ENCODE measurements at places on chromosomes 7 and 10.

DNA sequence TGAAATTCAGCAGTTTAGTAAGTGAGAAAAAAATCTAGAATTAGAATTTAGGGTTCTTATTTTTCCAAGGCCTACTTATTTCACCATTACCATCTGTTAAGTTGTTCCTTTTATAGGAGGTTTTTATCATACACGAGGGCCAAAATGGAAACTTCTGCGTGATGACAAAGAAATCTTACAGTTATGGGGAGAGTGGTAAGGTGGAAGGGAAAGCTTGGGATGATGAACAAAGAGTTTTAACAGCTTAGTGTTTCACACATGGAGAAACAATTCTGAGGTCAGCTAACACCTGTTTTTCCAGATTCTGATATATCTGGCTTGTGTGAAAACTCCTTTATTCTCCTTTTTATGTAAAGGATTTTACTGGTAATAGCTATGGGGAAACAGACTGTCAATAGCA, 49.8 kb upstream of the SEMA3C start:
- no peak for DNase-seq

DNA sequence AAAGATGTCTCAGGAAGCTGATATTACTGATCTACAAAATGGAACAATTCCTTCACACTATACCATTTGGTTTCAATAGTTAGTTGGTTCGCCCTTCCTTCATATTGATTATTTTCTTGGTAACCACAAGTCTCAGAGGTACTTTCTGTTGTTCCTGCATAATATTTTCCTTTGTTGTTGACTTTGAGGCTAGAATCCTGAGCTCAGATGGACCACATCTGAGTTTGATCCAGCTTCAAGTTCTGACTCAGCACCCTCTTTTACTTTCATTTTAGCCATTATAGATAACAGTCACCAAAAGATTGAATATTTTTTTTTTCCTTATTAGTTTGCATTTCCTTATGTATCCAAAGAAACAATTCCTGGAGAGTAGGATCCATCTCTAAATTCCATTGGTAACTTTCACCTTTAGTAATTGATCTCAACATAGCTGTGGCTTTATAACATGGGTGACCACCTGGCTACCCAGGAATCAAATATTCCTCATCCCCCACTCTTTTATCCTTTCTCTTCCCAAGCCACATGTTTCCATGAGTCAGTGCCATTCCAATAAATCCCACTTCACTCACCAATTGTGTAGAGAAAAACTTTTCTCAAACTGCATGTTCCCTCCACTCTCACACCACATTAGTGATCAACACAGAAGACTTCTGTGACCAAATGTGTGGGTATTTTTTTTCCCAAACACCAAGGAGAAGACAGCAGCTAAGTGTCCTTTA, 9.7 kb upstream of the ABCA13 start:
- DNase-seq, result no peak

DNA sequence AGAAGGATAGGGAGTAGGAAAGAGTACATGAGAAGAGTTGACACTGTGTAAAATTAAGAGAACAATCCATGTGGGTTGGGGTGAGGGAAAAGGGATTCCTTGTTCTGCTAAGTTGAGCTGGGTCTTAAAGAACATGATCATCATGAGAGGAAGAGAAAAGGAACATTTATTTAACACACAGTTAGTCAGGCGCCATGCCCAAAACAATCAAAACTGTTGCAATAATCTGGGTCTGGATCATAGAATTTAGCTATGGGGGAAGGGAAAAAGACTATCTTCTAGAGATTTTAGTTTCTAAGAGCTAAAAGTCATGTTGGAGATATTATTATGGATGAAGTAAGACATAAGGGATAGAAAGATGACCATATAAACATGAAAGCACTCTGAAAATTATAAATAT, 178.9 kb downstream of the SEM1 start:
- no peak for DNase-seq

GRCh38 chr7:134415700-134416099, 43.2 kb downstream of the AKR1B1 start:
- no peak for DNase-seq

DNA sequence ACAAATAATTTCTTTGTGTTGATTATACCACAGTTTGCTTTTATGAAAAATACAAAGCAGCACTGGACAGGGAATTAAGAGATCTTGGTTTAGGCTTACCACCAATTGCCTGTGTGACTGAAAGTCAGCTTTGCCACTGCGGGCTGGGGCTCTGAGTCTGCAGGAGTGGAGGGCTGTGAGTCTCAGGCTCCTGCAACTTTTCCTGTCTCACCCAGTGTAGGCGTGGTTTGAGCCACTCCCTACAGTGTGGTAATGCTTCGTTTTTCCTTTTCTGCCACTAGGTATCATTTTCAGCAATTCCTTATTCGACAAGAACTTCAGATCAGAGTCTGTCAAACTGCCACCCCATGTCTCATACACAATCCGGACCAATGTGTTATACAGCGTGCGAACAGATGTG, 180.6 kb downstream of the ABCA13 start:
- no peak for DNase-seq

DNA sequence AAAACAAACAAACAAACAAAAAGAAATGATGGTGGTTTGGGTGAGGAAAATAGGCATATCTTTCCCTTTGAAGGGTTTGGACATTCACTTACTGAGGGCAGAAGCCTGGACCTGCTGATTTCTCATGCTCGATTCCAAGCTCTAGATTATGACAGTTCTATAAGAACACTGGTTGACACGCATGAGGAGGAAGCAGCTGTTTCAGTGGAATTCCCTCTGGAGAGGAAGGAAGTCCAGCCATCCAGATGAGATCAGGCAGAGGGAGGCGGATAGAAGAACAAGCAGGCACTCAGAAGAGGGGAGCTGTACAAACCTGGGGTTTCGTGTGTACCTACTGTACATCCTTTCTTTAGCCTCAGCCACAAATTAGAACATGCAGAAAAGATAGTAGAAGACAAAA, 691.9 kb downstream of the INHBA start:
- no peak for DNase-seq

GRCh38 chr10:73886085-73886529, 11.8 kb upstream of the CAMK2G start:
- peak; percentile 86 for DNase-seq

GRCh38 chr7:105352018-105352612, 36.6 kb downstream of the SRPK2 start:
- DNase-seq, result peak; percentile 81

- DNase-seq, result no peak
Observed at GRCh38 chr7:26051021-26051420, 101.0 kb upstream of the NFE2L3 start.

DNA sequence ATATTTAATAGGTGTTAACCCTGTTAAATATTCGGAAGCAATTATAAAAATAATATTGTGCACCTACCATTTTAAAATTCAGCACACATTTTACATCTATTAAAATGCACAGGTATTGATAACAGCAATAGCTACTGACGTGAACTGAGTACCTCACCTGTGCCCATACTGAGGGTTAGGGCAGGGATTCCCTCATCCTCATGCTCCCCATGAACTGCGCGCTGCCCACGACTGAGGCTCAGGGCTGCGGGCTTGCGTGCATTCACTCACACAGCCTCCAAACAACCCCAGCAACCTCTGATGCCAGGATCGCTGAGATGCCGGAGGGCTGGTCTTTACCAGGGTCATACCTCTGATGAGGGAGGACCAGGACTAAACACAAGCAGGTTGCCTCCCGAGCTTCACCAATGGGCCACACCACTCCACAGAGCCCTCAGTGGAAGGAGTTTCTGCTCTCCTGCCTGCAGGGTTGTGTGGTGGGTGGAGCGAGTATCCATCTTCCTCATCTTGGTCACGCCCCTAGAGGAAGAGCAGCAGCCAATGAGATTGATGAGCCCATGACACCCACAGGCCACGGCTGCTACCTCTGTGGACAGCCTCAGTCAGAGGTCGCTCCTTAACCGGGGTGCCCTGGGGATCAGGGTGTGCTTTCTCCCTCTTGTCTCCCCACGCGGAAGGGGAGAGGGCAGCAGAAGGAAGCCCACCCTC, 478.3 kb downstream of the TNS3 start:
- DNase-seq, result no peak

DNA sequence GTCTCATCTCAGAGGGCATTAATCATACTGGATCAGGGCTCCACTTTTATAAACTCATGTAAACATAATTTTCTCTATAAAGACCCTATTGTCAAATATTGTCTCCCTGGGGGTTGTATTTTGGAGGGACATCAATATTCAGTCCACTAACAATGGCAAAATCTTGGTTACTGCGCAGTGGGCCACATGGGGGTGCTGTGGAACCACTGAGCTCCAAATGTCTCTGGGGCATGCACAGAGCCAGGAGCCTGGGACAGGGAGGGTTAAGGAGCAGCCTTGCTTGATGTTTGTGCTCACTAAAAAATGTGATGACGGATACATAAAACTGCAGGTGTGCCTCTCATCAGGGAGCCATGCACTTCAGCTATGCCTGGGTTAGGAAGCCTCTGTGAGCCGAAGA, 62.1 kb upstream of the PRSS58 start:
- DNase-seq, result peak; percentile 53

DNA sequence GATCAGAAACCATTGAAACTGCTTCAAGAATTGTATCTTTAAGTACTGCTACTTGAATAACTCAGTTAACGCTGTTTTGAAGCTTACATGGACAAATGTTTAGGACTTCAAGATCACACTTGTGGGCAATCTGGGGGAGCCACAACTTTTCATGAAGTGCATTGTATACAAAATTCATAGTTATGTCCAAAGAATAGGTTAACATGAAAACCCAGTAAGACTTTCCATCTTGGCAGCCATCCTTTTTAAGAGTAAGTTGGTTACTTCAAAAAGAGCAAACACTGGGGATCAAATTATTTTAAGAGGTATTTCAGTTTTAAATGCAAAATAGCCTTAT, 14.7 kb downstream of the HNRNPA2B1 start:
- no peak for DNase-seq

- DNase-seq, result no peak
Observed at GRCh38 chr10:110358869-110359629, 54.3 kb upstream of the SMNDC1 start.

DNA sequence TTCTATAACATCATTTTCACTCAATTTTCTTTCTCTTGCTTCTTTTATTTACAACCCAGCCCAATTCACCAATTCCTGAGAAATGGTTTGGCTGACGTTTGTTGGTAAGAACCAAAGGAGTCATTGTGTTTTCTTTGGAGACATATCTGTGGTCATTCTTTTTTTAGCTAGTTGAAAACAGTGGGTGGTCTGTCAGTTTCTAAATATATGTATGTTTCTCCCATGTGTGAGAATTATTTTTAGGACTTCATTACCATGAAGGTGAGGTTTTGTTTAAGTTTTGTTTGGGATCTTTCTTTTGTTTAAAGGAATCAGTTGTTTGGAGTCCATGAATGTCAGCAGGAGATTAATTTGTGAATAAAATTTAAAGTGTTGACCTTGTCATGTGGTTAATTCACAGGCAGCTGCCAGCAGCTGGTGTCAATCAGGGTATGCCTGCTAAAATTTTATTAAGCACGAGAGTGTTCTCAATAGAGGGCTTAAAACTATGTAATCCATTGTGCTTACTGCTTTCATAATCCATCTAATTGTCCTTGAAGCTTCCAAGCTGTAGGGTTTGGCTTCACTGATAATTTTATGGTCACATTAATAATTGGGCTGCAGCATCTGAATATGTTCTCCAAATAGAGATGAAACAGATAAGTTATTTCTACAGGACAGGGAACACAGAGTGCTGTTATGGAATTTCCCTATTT, 38.7 kb downstream of the INSYN2A start:
- no peak for DNase-seq

- no peak for DNase-seq
Observed at GRCh38 chr10:112790921-112791320, 159.1 kb upstream of the TCF7L2 start.

DNA sequence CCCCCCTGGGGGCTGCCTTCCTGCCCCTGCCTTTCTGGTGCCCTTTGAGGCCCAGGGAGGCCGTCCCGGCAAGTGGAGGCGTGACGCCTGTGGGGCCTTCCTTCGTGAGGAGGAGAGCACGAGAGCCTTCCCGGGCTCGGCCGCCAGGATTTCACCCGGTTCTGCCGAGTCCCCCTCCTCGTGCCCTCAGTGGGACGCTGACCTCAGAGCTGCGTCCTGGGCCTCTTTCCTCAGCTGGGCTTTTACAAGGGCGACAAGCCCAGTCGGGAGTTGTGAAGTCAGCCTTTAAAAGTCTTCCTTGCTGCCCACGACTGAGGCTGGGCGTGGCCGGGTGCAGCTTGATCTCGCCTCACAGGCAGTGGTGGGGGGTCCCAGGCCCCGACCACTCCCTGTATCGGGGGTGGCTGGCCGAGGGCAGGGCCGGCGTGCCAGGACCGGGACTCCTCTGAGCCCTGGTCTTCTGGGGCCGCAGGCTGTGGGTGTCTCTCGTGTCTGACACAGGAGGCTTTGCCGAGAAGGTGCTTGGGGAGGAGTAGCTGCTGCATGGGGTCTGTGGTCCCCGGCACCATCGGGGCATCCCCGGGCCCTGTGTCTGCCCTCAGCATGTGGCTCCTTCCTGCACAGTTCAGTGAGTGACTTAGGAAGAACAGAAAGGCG, 41.8 kb downstream of the FAM20C start:
- DNase-seq, result no peak

DNA sequence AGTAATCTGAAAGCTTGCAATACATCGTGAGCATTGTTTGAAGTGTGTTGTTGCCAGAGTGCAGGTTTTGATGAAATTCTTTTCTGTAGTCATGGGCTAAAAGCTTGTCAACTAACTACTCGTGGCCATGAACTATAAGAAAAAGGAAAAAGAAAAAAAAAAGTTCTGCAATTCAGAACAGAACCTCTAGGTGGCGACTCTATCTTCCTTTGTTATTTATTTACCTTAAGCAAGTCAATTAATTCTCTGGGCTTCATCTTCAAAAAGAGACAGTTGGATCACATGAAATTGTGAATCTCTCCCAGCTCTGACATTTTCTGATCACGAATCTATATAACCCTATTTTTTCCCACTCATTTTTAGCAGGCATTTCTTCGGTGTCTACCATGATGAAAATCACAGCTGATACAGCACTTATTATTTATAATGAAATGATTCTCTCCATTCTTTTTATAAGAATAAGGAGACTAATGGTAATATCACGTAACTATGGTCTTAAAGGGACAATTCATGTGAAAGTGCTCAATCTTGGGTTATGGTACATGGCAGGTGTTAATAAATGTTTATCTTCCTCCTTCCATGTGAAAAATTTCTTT, 18.8 kb downstream of the TMEM196 start:
- peak; percentile 18 for DNase-seq

- peak; percentile 56 for DNase-seq
Observed at GRCh38 chr7:75869776-75870379, 9.0 kb upstream of the RHBDD2 start.

DNA sequence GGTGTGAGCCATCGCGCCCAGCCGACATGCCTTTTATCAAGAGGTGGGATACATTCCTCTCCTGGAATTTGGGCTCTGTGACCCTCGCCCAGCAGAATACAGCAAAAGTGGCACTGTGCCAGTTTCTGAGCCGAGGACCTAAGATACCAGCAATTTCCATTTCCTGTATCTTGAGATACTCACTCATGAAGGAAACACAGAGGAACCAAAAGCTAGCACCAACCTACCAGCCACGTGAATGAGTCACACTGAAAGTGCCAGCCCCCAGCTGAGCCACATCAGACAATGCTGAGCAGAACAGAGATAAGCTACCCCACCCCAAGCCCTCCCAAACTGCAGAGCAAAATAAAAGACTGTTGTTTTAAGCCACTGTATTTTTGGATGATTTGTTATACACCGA, 56.3 kb downstream of the CACUL1 start:
- DNase-seq, result peak; percentile 93
